Lower leg skin (tissue), 4 donors: ENCODE measurements at places on chromosomes 5 and 9. TPM values are rescaled to one million over a fixed set of nuclear protein-coding genes. Genes with fewer than 3 reads are reported as not detected.

CRB2 gene
- not detected for total RNA-seq

IL31RA gene
- 3.1 TPM for total RNA-seq

OBP2B gene
- 13.0 TPM for total RNA-seq

NINJ1 gene
- 82.9 TPM for total RNA-seq

CRHBP gene
- 0.72 TPM for total RNA-seq

MLLT3 gene
- total RNA-seq: 15.2 TPM

EIF4E1B gene
- not detected for total RNA-seq

DNA sequence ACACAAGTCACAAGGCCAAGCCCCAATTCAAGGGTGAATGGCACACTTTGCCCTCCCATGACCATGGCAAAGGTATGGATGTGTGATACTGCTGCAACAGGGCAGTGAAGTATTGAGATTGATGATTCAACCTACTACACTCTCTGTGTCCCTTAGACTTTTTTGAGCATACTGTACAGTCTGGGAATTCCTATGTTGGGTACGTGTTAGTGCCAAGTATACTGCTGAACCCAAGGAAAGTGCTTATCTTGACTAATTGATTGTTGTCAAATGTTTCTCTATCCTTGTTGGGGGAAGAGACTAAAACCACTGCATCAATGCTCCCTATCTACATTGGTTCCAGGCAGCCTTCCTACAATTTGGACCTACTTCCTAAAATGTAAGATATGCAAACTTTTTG lies 93.7 kb downstream of the NDFIP1 start:
- DNase-seq: no peak

DNA sequence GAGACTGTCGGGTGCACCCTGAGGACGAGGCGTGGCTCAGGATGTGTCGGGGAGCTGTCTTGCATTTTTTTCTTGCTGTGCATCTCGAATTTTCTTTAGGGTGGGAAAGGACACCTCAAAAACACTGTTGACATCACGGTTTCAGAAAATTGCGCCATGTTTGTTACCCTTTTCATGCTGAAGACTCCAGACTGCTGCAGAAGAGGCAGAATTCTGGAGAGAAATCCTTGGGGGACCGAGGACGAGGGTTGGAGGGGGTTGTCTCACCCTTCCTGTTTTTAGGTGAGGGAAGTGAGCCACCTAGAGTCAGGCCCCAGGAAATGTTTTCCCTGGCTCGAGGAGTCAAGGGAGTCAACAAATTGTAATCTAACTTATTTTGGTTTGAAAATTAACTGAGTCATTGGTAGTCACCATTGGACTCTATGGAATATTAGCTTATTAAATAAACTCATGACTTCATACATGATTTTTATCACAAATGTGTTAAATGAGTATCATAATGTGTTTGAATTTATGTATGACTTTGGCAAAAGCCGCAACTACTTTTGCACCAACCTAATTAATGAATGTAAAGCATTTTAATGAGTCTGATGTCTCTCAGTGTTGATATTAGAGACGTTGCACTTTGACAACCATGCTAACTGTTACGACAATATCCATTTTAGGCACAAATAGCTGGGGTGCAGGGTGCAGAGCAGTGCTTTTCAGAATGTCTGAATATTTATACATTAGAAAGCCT lies 724 bp upstream of the LYSMD3 start:
- DNase-seq: peak; percentile 63

DNA sequence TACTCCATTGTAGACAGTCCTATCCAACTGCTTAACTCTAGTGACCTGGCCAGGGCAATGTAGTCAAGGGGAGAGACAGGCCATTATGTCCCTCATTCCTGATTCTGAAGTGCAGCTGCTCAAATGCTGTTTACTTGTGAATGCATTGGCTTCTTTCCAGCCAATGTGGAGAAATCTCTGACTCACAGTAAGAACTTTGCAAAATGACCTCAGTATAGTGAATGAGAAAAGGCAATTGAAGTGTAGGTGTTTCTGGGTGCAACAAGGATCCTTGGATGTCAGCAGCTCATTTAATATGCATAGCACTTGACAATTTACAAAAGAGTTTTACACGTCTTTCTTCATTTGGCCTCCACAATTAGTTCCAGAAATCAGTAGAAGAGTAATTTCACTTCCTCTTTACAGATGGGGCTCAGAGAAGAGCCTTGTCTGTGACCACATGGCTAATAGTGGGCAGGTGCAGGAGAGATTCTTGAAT lies 367.2 kb downstream of the OSTF1 start:
- peak; percentile 70 for DNase-seq

DNA sequence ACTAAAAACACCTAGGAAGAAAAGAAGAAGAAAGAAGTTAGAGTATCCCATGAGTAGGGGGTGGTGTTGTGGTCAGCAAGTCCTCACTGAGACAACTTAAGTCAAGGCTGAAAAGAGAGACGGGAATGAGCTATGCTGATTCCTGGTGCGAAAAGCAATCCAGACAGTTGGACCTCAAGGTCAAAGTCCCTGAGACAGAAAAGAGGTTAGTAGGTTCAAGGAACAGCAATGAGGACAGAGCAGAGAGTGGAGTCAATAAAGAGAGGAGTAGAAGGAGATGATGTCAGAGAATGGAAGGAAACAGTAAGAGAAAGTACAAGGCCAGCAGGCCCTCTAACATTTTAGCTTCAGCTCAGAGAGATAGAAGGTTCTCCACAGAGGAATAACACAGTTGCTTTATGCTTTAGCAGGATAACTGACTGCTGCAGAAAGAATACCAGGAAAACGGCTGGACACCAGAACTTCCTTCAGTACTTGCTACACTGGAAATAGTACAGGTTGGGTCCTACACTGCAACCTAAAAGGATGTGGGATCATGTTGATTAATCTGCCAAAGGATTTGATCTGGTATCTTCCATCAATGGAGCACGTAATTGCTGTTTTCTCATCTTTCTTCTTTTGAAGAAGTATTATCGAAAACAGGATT lies 43.6 kb downstream of the GNAQ start:
- no peak for DNase-seq

- no peak for DNase-seq
These were observed 143.8 kb upstream of the DHFR start for GRCh38 chr5:80798633-80799032.

- DNase-seq: no peak
These were observed 21.3 kb downstream of the PRDM9 start for GRCh38 chr5:23528677-23529076.

GRCh38 chr5:97778451-97778850 lies 595.4 kb upstream of the RIOK2 start:
- no peak for DNase-seq

DNA sequence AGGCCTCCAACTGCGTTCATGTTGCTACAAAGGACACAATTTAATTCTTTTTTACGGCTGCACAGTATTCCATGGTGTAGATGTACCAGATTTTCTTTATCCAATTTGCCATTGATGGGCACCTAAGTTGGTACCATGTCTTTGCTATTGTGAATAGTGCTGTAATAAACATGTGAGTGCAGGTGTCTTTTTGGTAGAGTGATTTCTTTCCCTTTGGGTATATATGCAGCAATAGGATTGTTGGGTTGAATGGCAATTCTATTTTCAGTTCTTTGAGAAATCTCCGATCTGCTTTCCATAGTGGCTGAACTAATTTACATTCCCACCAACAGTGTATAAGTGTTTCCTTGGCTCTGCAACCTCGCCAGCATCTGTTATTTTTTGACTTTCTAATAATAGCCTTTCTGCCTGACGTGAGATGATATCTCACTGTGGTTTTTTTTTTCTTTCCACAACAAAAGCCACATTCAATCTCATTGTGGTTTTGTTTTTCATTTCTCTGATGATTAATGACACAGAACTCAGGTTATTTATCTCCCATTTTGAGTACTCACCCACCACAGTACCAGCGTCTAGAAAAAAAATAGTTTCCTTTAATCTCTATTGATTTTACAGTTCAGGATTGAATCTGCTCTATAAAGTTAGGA lies 21.9 kb downstream of the ARRDC3 start:
- no peak for DNase-seq

GRCh38 chr9:69444791-69445190 lies 119.8 kb downstream of the ENTREP1 start:
- no peak for DNase-seq

DNA sequence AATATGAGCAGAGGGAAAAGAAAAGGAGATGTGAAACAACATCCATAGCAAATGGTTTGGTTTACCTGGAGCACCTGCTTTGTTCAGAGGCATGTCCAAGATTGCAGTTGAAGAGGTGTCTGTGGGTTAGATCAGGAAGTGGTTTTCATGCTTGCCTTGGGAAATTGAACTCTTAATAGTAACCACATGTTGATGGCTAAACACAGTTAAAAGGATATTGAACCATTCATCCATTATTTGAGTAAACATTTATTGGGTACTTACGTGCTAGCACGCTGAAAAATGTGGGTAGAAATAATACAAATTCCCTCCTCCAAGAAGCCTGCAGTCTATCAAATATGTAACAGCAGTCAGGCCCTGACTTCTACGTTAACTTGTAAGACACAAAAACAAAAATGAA lies 235.7 kb upstream of the TNC start:
- no peak for DNase-seq

DNA sequence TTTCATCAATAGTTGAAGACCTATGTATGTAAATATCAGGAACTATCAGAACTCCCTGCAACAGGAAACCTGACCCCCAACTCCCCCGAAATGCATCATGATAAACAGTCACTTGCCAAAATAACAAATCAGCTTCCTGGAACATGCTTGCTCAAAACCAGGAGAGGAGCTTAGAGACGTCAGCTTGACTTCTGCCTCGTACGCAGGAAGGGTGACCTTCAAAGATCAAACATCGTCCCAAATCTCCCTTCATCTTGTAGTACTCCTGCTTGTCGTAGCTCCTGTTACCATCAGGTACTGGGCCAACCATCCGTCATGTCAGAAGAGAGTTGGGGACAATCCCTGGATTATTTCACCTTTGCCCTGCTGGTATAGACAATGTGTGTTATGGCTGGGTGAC lies 396.1 kb downstream of the GADD45G start:
- DNase-seq: no peak
